ENCODE measurements at places on chromosomes 12 and 14.

- no peak for DNase-seq
Observed at GRCh38 chr12:106957583-106957982, 1.9 kb downstream of the TMEM263 start.

GRCh38 chr12:28349196-28349595 is 158.9 kb downstream of the CCDC91 start:
- no peak for DNase-seq

DNA sequence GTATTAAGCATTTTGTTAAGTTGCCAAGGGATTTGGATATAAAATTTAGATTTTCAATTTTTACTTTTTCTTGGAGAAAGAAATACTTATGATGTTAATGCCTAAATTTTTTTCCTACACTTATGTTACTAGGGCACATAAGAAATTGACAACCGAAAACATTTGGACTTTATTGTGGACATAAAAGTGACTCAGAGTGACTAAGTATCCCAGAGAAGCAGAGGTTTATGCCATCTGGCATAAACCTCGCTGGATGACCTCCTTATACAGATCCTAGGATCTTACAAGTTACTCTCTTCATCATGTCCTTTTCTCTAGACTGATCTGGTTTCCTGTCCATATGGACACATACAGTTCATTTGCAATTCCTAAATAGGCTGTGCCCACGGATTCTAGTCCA is 89.8 kb downstream of the RERG start:
- DNase-seq = no peak

- no peak for DNase-seq
Observed at GRCh38 chr14:90517076-90517841, 120.4 kb downstream of the CALM1 start.

DNA sequence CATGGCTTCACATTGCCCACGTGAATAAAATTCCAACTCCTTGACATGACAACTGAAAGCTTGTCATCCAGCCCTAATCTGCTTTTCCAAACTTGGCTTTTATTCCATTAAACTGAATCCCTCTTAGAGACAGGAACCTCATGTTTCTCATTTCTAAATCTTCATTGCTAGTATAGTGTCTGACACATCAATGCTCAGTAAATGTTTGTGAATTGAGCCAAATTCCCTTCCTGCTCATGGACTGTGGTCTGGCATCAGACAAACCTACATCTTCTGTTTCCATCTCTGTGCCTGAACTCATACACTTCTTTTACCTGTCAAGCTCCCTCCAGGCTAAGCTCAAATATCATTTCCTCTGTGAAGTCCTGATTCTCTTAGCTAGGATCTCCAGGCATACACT is 4.3 kb upstream of the FKBP11 start:
- no peak for DNase-seq

GRCh38 chr14:51395361-51395849 is 155.4 kb downstream of the TMX1 start:
- no peak for DNase-seq

DNA sequence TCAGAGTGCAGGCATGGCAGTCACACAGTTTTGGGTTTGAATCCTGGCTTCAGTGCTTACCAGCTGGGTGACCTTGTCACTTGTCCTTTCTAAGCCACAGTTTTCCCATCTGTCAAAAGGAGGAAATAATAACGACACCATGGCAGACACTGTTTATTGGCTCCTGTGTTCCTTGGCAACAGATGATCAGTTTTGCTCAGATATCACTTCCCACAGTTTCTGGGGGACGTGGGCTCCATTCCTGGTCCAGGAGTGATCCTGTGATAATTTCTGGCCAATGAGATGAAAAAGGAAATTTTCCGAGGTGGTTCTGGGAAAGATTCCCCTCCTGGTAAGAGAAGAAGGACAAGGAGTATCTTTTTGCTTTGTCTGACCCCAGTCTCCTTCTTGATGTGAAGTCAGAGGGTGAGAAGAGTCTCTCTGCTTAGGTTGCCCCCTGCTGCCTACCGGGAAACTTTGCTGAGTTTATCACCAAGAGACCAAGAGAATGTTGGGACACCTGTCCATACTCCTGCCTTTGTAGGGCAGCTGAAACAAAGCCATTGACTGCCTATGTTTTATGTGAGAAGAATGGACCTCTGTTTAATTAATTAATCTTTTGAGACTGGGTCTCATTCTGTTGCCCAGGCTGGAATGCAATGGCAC is 178.9 kb upstream of the NRXN3 start:
- no peak for DNase-seq

GRCh38 chr14:100738269-100738691 is 11.6 kb downstream of the DLK1 start:
- DNase-seq = no peak

- no peak for DNase-seq
Observed at GRCh38 chr12:88163371-88163770, 21.3 kb downstream of the TMTC3 start.

- DNase-seq = no peak
Observed at GRCh38 chr12:116333402-116333801, 55.9 kb upstream of the MED13L start.

DNA sequence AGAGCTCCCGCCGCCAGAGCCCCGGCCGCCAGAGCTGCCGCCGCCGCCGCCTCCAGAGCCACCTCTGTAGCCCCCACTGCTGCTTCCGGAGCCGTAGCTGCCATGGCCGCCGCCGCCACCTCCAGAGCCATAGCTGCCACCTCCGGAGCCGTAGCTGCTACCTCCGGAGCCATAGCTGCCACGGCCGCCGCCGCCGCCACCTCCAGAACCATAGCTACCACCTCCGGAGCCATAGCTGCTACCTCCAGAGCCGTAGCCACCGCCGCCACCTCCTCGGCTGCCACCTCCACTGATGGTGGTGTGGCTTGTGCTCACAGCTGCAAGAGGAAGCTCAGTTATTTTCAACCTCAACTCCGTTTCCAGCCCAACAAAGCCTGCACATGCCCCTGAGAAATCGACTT is 4.9 kb downstream of the KRT1 start:
- DNase-seq = no peak

GRCh38 chr12:64232196-64232595 is 10.1 kb upstream of the KICS2 start:
- DNase-seq = no peak

- no peak for DNase-seq
Observed at GRCh38 chr12:16955083-16955657, 349.2 kb upstream of the LMO3 start.

DNA sequence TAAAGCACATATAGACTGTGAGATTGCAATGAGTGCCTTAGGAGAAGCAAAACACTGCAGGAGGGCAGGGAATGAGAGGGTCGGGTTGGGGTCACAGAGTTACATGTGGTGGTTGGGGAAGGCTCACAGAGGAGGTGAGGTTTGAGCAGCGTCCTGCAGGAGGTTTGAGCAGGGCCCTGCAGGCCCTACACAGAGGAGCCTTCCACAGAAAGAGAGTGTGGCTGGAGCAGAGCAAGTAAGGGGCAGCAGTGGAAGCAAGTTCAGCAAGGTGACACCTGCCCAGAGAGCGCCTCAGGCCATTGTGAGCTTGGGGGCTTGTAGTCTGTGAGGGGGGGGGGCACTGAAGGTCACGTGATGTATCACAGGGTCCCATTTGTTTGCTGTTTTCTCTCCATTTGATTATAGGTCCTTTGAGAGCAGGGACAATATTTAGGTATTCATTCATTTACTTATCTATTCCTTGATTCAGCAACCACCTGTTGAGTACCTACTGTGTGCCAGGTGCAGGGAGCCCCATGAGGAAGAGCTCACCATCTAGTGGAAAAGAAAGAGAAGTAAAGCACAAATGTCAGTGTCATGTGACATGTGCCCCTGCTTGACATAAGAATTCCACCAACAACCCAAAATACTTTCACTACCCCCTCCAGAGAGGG is 56.6 kb downstream of the GALNT16 start:
- DNase-seq = no peak

- no peak for DNase-seq
Observed at GRCh38 chr12:129530517-129530916, 373.3 kb downstream of the TMEM132D start.

DNA sequence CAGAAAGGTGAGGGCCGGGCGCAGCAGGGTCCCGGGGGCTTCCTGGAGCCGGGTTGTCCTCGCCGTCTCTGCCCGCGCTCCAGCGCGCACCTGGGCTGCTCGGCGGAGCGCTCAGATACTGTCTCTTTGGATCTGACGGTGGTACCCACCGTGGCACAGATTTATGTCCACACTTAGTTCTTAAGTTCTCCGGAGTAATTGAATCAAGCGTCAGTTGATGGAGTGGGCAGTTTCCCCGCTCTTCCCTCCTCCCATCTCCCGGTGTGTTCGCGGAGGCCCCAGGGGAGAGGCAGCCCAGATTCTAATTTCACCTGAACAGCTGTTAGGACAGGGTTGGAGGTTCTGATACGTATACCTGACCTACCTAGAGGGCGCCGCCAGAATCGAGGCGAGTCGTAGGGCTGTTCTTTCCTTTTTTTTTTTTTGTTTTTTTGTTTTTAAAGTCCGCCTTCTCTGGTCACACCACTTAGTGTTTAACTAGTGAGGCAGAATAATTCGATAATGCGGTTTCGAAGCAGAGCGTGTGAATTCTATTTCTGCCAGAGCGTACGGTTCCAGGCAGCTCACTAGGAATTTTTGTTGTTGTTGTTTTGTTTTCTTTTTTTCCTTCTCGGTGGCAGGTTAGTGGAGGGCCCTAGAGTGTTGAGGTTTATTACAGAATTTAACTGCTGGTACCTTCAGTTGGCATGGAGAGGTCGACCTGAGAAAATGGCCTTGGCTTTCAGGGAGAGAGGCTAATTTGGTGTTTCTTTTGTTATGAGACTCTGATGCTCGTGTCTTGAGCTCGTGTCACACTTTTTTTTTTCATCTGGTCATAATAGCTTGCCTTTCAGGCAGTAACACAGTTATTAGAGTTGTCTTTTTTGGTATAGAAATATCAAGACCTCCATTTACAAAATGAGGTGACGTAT is 22.3 kb upstream of the GNS start:
- no peak for DNase-seq

- no peak for DNase-seq
Observed at GRCh38 chr14:76638841-76639240, 122.4 kb upstream of the VASH1 start.

DNA sequence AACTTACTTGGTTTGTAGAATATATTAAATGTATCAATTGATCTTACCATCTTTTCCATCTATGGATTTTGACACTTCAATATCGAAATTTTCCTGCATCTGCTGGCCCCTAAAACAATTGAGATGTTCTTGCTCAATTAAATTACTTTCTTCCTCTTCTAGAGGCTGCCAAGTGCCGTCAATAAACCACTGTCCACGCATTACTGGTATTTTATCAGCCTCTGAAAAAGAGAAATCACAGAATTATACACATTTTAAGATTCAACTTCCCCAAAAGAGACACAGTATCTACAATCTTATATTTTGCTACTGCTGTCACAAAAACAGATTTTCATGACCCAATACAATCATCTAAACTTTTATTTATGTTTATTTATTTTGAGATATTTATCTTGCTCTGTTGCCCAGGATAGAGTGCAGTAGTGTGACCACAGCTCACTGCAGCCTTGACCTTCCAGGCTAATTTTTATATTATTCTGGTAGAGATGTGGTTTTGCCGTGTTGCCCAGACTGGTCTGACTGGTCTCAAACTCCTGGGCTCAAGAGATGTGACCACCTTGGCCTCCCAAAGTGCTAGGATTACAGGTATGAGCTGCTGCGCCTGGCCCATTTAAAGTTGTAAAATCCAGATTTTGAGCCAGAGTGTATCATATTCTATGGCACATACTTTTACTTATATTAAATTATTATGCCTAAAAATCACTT is 49.3 kb downstream of the DDHD1 start:
- DNase-seq = no peak

DNA sequence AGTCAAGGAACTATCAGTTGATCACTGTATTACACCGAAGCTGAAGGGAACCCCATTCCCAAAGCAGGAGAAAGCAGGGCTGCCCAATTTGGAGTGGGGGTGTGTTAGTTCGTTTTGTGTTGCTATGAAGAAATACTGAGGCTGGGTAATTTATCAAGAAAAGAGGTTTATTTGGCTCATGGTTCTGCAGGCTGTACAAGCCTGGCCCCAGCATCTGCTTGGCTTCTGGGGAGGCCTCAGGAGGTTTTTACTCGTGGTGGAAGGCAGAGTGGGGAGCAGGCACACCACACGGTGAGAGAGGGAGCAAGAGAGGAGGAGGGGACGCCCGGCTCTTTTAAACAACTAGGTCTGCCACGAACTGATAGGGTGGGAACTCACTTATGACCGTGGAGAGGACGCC is 16.7 kb upstream of the DIO3 start:
- DNase-seq = no peak

DNA sequence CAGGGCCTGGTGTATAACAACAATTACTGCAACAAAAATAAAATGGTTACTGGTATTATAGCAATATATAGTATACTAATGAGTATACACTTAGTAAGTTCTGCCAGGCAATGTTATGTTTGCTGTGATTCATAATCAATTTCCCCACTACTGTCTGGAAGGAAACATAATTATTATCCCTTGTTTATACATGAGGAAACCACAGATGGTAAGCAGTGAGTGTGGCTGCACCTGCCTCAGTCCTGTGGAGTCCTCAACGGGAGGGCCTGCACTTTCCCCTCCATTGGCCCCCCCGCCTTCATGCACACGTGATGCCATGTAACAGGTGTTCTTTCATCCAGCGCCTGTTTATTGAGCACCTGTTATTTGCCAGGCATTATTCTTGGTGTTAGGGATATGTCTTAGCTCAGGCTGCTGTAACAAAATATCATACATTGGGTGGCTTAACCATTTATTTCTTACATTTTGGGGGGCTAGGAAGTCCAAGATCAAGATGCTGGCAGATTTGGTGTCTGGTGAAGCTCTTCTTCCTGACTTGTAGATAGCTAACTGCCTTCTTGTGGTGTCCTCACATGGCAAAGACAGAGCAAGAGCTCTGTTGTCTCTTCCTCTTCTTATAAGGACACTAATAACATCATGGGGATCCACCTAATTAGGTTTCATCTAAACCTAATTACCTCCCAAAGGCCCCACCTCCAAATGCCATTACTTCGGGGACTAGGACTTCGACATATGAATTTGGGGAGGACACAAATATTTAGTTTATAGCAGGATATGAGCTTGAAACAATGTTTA is 59.5 kb upstream of the CHGA start:
- DNase-seq = no peak

GRCh38 chr12:96227365-96228106 is 33.4 kb downstream of the ELK3 start:
- DNase-seq = no peak

DNA sequence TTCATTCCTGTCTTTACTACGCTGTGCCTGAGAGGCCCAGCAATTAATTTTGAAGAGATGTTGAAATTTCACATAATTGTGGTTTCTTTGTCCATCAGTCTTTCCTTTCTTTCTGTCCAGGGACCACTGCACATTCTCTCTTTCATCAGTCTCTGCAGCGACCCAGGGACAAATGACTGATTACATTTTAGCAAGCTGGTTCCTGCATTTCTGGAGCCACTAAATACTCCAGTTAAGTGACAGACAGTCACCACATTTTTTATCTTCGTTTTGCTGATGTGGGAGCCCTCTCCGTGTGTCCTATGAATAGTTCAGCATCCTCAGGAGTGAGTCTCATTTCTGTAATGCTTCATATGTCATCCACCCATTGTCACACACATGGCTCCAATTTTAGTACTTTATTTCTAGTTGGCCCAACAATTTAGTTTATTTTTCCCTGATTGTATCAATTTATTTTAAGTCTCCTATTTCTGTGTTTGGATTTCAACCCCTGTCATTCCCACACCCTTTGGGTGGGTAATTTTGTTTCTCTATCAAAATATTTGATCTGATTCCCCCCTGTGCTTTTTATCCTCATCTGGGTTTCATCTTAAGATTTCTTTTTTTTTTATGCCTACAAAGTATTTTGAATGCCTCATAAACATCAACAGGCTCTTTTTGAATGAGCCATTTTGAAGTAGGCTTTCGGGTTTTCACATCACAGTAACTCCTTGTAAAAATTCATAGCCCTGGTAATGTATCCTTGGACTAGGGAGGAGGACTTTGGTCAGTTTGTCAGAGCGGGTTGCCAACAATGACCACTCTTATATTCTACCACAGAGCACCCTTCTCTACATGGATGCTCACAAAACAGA is 1196.5 kb downstream of the GALC start:
- no peak for DNase-seq
